ENCODE measurements at places on chromosomes 1 and 21.

DNA sequence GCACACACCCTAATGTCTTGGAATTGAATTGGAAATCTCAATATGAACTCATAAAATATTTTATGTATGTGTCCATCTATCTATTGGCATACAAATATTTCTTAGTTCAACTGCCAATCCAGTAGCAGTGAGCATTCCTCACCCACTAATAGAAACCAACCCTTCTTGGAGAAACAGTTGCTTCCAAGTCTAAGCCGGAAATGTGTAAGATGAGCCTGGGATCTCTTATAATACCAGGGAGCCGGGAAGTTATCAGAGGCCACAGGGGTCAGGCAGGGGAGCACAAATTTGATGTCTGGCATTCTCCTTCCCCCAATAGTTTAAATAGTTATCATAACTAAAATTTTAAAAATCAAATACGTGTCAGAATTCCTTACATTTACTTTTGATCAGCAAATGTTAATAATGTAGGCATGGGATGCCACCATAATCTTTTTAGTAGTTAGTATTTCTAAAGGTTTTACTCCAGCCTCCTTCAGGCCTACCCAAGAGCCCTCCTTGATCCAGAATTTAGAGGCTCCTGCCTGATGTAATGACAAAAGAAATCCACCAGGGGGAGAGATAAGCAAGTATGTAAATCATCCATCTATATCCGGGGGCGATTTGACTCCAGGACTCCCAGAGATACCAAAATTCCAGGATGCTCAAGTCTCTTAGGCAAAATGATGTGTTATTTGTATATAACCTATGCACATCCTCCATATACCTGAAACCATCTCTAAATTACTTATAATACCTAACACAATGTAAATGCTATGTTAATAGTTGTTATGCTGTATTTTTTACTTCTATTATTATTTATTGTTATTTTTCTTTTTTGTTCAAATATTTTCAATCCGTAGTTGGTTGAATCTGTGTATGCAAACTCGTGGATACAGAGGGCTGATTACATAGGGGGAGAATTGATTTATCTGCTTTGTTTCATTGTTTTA, 218.7 kb upstream of the COA6 start:
- no peak overlapping the region for H3K27ac ChIP-seq
- peak; percentile 34 for DNase-seq
- H3K4me3 ChIP-seq, result no peak overlapping the region
- no peaks in the 10 kb centered on the region for H3K27me3 ChIP-seq
- H3K4me1 ChIP-seq, result no peaks in the 10 kb centered on the region
- H3K36me3 ChIP-seq, result no peaks in the 10 kb centered on the region

GRCh38 chr1:55575571-55576279, 360.6 kb upstream of the USP24 start:
- no peaks in the 10 kb centered on the region for H3K27me3 ChIP-seq
- H3K4me3 ChIP-seq, result no peak overlapping the region
- no peaks in the 10 kb centered on the region for H3K4me1 ChIP-seq
- no peak overlapping the region for H3K27ac ChIP-seq
- H3K36me3 ChIP-seq, result no peaks in the 10 kb centered on the region

DNA sequence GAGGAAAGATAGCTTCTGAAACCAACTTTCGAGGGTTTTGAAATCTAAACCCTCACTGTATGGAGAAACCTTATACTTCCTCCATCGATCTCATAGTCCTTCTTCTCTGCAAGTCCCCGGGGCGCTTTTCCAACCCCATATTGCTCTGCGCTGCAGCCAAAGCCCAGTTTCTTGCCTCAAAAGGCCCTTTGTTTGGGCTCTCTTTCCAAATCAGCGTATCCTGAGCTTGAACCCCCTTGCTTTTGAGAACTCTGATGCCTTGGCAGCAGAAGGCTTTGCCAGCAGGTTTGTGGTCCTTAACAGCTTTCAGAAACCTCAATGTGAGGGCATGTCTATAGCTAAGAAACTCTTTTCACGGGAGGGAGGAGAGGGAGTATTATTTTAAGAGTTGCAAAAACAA, 21.6 kb downstream of the PLPP3 start:
- H3K27me3 ChIP-seq, result no peaks in the 10 kb centered on the region
- no peak overlapping the region for H3K27ac ChIP-seq
- H3K36me3 ChIP-seq, result no peaks in the 10 kb centered on the region
- no peak for DNase-seq

- H3K27me3 ChIP-seq, result no peaks in the 10 kb centered on the region
- peak overlapping the region; percentile 92 for H3K27ac ChIP-seq
- no peak overlapping the region for H3K4me3 ChIP-seq
- DNase-seq, result peak; percentile 42
- H3K4me1 ChIP-seq, result peaks cover 33% of the 10 kb centered on the region
These were observed 855 bp upstream of the IVNS1ABP start for GRCh38 chr1:185317886-185318310.

DNA sequence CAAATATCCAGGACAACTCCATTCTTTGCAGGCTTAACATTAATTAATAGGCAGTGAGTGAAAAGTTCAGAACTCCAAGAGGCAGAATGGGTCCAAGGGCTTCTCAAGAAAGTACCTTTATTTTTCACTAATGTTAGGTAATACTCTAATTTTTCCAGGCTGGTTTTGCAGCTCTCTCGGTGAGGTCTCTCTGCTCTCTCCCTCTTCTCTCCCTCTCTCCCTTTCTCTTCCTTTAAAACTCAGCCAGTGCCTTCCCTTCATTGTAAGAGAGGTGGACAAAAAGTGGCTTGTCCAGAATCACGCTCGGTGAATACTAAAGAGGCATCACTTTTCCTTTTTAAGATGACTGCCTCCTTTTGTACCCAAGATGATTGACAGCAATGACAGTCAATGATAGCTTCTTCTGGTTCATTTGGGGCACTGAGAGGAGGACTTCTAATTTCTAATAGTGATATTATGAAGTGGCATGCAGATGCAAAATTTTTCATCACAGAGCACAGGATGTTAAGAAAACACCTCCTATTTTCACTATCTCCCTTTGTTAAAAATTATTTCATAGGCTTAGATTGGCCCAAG, 1.3 kb upstream of the CHI3L1 start:
- peaks cover 14% of the 10 kb centered on the region for H3K4me1 ChIP-seq
- no peaks in the 10 kb centered on the region for H3K36me3 ChIP-seq
- H3K27me3 ChIP-seq, result no peaks in the 10 kb centered on the region
- no peak overlapping the region for H3K4me3 ChIP-seq
- no peak for DNase-seq
- H3K27ac ChIP-seq, result peak overlapping the region; percentile 72

DNA sequence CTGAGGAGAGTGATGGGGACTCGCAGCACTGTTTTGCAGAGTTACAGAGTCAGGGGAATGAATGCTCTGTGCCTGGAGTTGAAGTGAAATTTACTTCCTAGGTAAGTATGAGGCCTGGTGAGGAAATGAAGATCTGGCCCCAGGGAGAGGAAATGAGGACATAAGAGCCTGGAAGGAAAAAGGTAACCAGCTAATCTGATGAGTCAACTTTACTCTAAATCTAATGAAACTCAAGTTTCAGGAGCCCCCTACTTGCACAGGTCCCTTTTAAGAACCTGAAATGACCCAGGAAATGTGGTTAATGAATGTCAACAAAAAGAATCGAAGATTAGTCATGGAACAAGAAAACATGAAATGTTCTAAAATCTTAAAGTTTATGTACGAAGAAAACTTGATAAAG, 599.0 kb downstream of the AGBL4 start:
- H3K27me3 ChIP-seq, result no peaks in the 10 kb centered on the region
- DNase-seq, result no peak
- no peak overlapping the region for H3K27ac ChIP-seq
- H3K4me3 ChIP-seq, result no peak overlapping the region

GRCh38 chr1:115755456-115756370, 12.8 kb downstream of the CASQ2 start:
- H3K4me3 ChIP-seq, result no peak overlapping the region
- H3K36me3 ChIP-seq, result no peaks in the 10 kb centered on the region
- no peak overlapping the region for H3K27ac ChIP-seq
- H3K4me1 ChIP-seq, result peaks cover 10% of the 10 kb centered on the region
- no peaks in the 10 kb centered on the region for H3K27me3 ChIP-seq

DNA sequence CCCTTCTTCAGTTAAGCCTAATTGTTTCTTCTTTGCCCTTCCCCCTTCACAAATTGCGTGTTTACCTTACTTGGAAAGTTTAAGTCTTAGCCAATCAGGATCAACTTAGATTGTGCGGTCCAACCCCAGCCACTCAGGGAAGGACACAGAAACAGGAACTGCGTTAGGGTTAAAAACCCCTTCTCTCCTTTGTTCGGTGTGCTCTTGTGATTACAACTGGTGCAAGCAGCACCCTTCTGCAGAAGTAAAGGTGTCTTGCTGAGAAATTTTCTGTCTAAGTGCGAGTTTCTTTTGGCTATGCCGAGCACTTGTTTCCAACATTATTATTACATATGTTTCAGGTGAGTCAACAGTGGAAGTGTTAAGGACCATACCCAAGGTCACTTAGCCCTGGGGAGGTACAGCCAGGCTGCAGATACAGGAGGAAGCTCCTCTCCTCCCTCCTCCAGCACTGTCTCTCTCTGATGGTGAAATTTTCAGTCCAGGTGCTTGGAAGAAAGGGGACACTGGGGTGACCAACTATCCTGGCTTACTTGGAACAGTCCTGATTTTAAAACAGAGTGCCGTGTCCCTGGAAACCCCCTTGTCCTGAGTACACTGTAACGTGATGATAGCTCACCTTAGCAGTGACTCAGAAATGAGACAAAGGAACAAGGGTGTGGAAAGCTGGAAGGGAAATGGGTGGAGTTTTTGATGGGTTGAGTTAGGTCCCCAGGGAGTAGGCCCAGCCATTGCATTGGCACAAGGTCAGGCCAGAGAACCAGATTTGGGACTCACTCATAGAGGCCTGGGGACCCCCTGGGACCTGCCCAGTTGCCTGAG, 68.7 kb upstream of the KLHDC7A start:
- no peak overlapping the region for H3K4me3 ChIP-seq
- no peaks in the 10 kb centered on the region for H3K4me1 ChIP-seq
- H3K36me3 ChIP-seq, result no peaks in the 10 kb centered on the region
- H3K27me3 ChIP-seq, result no peaks in the 10 kb centered on the region
- no peak for DNase-seq

DNA sequence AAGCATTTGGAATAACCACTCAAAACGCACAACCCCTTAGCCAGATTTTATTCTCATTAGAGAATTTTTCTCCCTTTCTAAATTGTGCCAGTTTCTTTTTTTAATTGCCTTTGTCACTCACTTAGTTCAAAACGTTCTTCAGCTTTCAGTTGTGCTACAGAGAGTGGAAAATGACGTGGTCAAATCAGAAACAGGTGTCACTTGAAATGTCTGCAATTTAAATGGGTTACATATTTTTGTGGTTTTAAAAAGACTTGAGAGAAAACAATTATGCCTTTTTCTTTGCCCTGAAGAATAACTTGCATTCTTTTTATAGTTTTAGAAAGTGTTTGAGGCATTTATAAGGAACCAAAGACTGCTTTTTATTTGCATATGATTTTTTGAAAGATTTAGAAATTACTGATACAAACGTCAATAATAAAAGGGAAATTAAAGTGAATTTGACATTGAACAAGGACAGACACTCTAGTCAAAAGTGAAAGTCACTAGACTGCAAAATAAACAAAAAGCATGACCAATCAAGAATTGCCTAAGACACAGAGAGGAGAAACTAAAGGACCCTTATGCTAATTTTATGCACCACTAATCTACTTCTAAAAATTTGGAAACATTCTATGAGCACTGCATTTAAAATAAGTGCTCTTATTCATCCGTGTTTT, 191.0 kb downstream of the TPR start:
- H3K36me3 ChIP-seq, result no peaks in the 10 kb centered on the region
- DNase-seq, result no peak
- no peak overlapping the region for H3K27ac ChIP-seq
- no peak overlapping the region for H3K4me3 ChIP-seq

DNA sequence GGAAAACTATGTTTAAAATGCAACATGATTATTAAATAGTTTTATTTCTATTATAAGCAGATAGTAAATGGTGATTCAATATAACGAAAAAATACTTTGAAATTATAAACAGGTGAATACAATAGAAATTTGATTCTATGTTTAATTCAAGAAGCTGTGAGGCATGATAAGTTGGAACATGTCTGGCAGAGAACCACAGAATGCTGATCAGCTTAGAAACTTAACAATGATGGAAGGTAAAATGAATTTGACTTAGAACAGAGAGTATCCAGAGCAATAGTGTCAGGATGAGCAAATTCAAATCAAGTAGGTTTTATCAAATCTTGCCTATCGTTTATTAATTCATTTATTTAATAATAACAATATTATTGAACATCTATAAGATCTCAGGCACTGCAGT, 83.4 kb upstream of the ADGRL4 start:
- no peak for DNase-seq
- no peaks in the 10 kb centered on the region for H3K27me3 ChIP-seq
- H3K4me1 ChIP-seq, result no peaks in the 10 kb centered on the region
- no peak overlapping the region for H3K4me3 ChIP-seq
- H3K27ac ChIP-seq, result no peak overlapping the region

DNA sequence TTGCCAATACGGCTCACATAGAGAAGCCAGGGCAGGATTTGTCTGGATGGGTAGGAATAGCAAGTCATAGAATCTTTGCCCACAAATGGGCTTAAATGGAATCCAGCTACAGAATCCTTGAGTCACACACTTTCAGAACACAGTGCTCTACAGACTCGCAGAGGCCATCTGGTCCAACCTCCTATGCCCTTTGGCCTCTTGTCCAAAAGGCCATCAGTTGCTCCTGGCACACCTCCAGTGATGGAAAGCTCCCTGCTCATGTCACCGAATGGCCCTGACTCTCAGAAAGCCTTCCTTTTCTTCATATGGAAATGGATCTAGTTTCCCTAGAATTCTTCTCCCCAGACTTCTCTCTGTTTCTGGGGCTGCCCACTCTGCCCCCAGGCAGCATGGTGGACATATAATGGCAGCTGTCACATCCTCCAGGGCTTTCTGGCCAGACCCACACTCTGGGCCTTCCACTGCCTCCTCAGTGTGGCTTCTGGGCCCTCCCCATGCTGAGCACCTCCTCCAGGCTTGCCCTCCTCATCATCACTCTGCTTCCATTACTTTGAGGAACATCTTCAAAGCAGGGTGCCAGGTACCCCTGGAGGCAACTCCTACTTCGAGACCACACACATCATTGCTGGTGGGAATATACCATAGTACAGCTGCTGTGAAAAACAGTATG, 33.6 kb upstream of the TRABD2B start:
- no peaks in the 10 kb centered on the region for H3K27me3 ChIP-seq
- no peaks in the 10 kb centered on the region for H3K4me1 ChIP-seq
- H3K27ac ChIP-seq, result no peak overlapping the region
- DNase-seq, result no peak
- H3K4me3 ChIP-seq, result no peak overlapping the region
- H3K36me3 ChIP-seq, result no peaks in the 10 kb centered on the region

DNA sequence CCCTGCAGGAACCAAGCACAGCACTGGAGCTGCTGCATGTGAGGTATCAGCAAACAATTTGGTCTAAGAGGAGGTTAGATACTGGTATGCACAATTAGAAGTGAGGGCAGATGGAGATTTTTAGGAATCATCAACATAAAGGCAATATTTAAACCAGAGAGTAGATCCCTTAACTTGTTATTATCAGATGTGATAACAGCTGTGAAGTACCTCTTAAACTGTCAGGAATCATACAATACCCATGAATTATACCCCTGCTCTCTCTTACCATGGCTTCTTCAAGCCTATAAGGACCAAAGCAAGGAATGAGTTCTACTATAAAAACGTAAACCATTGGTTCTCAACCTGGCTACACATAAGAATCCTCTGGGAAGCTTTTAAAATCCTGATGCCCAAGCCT, 3.9 kb downstream of the BCAR3 start:
- H3K27me3 ChIP-seq, result no peaks in the 10 kb centered on the region
- no peak overlapping the region for H3K4me3 ChIP-seq
- H3K27ac ChIP-seq, result no peak overlapping the region
- DNase-seq, result no peak
- H3K36me3 ChIP-seq, result no peaks in the 10 kb centered on the region
- H3K4me1 ChIP-seq, result peaks cover 36% of the 10 kb centered on the region
